ENCODE measurements at places on chromosomes 11 and 22.

GRCh38 chr11:70087446-70088167 is 9.5 kb downstream of the ANO1 start:
- no peak for DNase-seq

- DNase-seq: no peak
Measured at GRCh38 chr22:23179381-23180299, 669 bp upstream of the BCR start.

- no peak for DNase-seq
Measured at GRCh38 chr22:32685512-32685911, 116.0 kb upstream of the TIMP3 start.

GRCh38 chr22:24510637-24511625 is 15.8 kb downstream of the UPB1 start:
- DNase-seq: no peak

DNA sequence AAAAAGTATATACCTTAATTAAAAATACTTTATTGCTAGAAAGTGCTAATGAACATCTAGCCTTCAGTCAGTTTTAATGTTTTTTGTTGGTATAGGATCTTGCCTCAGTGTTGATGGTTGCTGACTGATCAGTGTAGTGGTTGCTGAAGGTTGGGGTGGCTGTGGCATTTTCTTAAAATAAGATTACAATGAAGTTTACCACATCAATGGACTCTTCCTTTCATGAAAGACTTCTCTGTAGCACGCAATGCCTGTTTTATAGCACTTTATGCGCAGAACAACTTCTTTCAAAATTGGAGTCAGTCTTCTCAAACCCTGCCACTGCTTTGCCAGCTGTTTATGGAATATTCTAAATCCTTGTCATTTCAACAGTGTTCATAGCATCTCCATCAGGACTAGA is 50.6 kb downstream of the LDLRAD3 start:
- no peak for DNase-seq

DNA sequence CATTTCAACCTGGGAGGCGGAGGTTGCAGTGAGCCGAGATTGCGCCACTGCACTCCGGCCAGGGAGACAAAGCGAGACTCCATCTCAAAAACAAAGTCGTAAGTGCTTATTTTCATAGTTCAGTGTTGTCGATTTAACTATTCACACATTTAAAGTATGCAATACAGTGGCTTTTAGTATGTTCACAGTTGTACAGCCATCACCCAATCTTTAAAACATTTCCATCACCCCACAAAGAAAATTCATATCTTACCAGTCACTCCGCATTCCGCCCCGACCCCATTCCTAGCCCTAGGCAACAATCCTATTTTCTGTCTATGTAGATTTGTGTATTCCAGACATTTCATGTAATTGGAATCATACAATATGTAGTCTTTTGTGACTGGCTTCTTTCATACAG is 11.9 kb downstream of the IPO7 start:
- no peak for DNase-seq

- DNase-seq: no peak
Measured at GRCh38 chr22:44996648-44997047, 13.2 kb downstream of the PHF21B start.

- no peak for DNase-seq
Measured at GRCh38 chr22:36816636-36817524, at the start of gene PVALB. PVALB (minus strand) TSS chr22:36817035; CDS start chr22:36817005, 30 bp downstream.

- no peak for DNase-seq
Measured at GRCh38 chr22:21816787-21817496, 50.5 kb downstream of the MAPK1 start.

- no peak for DNase-seq
Measured at GRCh38 chr22:37591823-37592404, 12.0 kb upstream of the LGALS2 start.

- no peak for DNase-seq
Measured at GRCh38 chr22:45072322-45072903, 62.6 kb upstream of the PHF21B start.

GRCh38 chr22:35656284-35656752 is 8.1 kb downstream of the APOL6 start:
- DNase-seq: no peak

GRCh38 chr11:22898036-22898435 is 37.8 kb upstream of the CCDC179 start:
- no peak for DNase-seq

GRCh38 chr11:35043936-35044335 is 95.0 kb upstream of the CD44 start:
- DNase-seq: no peak

Measured in stimulated activated CD4-positive, alpha-beta T cell treated with anti-CD3 and anti-CD28 coated beads, Interleukin-15, amount 100 ng/mL, for 1 hour (primary cell).